ENCODE measurements at places on chromosomes 3 and 15.

GRCh38 chr3:119468041-119468440, 722 bp upstream of the POGLUT1 start:
- DNase-seq: no peak

DNA sequence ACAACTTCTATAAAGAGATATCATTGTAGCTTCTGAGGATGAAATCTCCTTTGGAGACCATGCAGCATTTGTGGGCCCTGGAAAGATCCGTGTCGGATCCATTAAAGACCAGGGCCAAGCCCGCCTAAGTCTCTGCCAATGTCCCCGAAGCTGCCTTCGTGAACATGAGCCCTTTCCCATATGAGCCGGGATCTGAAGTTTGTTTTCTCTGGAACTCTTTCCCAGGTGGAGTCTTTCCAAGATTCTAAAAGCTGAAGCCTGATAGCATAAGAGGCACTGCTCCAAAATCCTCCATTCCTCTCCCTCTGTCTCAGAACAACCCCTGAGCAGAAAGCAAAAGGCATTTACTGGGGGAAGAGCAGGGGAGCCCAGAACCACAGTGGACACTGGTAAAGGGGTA, 274.6 kb downstream of the NTRK3 start:
- DNase-seq: no peak

GRCh38 chr3:140470211-140470610, 207.7 kb upstream of the TRIM42 start:
- DNase-seq: no peak

GRCh38 chr15:93495799-93496637, 407.0 kb upstream of the RGMA start:
- DNase-seq: no peak

DNA sequence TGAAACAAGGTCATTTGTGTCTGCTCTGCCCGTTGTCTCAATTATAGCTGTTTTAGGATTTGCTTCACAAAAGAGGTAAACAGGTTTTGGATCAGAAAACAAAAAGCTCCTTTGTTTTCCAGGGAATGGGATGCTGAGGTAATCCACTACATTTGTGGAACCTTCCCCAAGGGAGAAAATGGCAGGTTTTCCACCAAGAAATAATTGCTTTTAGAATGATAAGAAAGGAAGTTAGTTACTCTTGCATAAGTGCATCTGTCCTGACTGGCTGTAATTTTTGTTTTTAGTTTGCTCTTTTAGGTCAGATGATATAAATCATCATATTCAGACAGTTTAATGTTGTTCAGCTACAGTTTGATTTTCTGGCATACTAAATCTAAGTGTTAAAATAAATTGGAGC, 198.5 kb upstream of the COL8A1 start:
- no peak for DNase-seq

- no peak for DNase-seq
Measured at GRCh38 chr3:125069452-125069851, 13.7 kb upstream of the HEG1 start.

DNA sequence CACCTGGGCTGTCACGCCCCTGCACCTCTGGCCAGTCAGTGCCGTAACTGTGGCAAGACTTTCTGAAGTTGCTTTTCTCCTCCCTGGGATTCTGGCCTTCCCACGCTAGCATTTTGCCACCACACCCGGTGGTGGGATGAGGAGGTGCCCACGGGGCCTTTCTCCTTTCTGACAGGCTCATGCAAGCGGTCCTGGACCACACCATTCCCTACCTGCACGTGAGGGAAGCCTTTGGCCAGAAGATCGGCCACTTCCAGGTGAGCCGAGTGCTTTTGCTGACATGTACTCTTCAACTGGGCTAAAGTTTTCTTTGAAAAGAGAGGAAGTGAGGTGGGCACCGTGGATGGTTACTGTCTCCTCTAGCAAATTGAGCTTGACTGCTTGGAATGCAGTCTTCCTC, 9.6 kb downstream of the IVD start:
- DNase-seq: no peak

- no peak for DNase-seq
Measured at GRCh38 chr15:100180921-100181320, 160.9 kb downstream of the ADAMTS17 start.

- no peak for DNase-seq
Measured at GRCh38 chr3:50401978-50402595, 42.8 kb upstream of the TMEM115 start.

- DNase-seq: no peak
Measured at GRCh38 chr15:88447741-88448140, 19.4 kb downstream of the MRPL46 start.
